NCI-H2081 treated with DMSO at 0.1 percent for 48 hours (cell line): ENCODE measurements at places on chromosomes 1 and 21.

GRCh38 chr1:167898578-167899222 lies 15.2 kb downstream of the ADCY10 start:
- no peak for DNase-seq

GRCh38 chr1:106756752-106757151 lies 299.7 kb upstream of the PRMT6 start:
- no peak for DNase-seq

DNA sequence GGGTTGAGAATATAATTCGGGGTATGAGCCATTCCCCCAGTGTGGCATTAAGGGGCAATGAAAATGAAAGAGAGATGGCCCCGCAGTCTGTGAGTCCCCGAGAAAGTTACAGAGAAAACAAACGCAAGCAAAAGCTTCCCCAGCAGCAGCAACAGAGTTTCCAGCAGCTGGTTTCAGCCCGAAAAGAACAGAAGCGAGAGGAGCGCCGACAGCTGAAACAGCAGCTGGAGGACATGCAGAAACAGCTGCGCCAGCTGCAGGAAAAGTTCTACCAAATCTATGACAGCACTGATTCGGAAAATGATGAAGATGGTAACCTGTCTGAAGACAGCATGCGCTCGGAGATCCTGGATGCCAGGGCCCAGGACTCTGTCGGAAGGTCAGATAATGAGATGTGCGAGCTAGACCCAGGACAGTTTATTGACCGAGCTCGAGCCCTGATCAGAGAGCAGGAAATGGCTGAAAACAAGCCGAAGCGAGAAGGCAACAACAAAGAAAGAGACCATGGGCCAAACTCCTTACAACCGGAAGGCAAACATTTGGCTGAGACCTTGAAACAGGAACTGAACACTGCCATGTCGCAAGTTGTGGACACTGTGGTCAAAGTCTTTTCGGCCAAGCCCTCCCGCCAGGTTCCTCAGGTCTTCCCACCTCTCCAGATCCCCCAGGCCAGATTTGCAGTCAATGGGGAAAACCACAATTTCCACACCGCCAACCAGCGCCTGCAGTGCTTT lies 9.4 kb downstream of the PROX1 start:
- no peak for DNase-seq

DNA sequence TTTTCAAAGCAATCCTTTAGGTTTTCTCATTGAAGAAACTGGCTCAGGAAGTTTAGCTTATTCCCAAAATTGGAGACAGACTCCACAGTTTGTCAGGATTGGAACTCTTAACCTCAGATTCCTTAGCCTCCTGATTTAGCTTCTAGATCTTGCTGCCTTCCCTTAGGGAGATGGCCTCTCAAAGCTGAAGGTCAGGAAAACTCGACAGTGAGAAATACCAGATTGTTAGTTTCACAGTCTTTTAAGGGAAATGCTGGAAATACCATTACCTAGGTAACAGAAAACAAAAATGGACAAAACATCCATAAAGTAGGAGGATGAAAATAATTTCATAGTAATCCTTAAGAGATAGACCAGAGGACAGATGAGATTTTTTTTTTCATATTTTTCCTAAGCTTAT lies 7.8 kb downstream of the RASAL2 start:
- DNase-seq, result no peak

GRCh38 chr21:37367703-37368540 lies 1.3 kb downstream of the DYRK1A start:
- no peak for DNase-seq

GRCh38 chr1:153615406-153615805 lies 719 bp downstream of the S100A14 start:
- no peak for DNase-seq

DNA sequence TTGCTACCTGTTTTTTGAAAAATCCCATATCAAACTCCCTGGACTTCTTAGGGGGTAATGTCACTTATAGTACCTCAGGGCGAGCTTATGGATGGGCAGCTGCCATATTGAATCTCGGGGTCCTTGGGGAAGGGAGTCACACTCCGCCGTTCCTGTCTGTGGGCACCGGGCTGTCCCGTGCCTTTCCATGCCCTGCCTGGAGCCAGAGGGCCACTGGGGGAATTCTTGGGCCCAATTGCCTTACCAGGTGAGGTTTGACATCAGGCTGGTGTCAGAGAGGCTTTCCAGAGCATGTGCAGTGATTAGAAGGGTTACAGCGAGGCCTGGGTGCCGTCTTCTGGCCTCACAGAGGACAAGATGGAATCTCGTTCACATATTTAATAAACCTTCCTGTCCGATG lies 28.8 kb downstream of the QSOX1 start:
- no peak for DNase-seq

DNA sequence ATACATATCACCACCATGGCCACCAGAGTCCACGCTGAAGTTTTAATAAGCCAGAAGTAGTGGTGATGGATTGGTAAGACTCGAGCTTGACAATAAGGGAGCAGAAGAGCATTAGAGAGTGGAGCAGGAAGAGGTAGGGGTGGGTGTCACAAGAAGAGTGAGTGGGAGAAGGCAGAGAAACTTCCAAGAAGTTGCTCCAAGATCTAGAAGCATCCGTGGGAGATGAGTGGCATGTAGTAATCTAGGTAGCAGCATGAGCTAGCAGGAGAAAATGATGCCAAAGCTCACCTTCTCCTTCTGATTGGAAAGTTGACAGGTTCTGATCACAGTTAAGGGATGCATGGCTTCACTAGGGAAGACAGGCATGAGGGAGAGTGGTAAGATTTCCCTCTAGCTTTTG lies 49.2 kb downstream of the PLXNA2 start:
- no peak for DNase-seq

DNA sequence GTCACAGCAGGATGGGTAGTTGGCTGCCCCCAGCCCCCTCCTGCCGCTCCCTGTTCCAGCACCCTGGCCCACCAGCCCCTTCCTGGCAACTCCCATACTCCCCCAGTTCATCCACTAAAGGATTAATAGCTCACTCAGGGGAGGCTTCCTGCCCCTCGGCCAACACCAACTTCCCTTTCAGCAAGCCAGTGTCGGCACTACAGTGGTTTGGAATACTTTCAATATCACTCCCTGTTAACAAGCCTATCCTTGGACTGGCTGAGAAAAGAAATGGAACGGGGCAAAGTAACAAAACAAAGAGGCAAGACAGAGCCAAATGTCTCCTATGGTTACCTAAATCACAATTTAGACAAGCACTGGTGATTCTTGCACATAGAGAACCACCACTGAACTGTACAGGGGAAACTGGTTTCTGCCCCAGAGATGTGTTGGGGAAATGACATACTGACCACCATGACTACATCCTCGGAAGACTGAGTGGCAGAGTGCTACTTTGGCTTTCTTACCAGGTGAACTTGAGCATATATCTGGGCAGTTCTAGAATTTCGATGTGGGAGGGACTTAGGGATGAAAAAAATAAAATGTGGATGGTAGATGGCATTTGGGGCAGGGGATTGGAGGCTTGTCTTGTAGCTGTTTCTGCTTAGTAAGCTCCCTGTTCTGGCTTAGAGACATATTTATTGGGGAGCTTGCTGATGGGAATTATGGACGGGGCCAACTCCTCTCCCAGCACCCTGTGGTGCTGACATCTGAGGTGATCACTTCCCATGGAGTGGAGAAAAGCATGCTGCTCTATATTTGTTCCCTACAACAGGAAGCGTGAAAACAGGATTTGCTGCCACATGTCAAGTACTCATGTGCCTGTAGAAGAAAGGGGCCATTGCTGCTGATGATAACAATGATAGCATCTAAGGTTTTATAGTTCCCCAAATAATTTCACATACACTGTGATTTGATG lies 7.1 kb upstream of the CAPN2 start:
- no peak for DNase-seq

DNA sequence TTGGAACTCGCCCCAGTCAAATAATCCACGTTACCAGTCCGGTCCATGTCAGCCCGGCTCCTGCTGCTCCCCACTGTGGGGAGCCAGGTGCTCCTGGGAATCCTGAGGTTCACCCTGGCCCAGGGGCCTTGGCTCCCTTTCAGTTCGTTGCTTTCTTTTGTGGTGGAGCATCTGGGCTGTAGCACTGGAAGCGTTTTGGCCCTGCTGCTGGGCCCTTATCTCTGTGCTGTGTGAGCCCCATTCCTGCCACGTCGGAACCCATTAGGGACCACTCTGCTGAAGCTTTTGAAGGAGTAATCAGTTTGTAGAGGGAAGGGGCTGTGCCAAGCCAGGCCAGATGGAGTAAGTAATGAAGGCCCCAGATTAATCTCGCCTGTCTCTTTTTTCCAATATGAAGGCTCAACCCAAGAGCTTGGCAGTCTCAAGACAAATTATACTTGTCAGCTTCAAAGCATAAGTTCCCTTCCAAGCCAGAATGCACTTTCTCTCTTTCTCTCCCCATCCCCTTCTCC lies 82.3 kb downstream of the PGM1 start:
- DNase-seq, result no peak

DNA sequence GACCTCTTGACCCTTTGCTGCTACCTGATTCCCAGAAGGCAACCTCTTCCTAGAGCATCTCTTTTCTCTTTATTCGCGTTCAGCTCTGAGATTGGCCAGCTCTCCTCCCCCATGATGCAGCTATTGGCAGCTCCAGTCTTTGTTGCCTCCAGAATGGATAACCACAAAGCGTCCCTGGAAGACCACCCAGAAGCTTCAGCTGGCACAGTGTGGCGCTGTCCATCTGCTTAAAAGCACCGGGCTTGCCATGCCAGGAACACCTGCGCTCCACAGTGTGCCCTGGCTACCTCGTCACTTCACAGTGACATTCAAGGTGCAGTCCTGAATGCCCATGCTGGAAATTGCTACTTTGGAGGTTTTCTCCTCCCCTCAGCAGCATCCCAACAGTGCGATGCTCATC lies 353.9 kb downstream of the LMO4 start:
- no peak for DNase-seq

DNA sequence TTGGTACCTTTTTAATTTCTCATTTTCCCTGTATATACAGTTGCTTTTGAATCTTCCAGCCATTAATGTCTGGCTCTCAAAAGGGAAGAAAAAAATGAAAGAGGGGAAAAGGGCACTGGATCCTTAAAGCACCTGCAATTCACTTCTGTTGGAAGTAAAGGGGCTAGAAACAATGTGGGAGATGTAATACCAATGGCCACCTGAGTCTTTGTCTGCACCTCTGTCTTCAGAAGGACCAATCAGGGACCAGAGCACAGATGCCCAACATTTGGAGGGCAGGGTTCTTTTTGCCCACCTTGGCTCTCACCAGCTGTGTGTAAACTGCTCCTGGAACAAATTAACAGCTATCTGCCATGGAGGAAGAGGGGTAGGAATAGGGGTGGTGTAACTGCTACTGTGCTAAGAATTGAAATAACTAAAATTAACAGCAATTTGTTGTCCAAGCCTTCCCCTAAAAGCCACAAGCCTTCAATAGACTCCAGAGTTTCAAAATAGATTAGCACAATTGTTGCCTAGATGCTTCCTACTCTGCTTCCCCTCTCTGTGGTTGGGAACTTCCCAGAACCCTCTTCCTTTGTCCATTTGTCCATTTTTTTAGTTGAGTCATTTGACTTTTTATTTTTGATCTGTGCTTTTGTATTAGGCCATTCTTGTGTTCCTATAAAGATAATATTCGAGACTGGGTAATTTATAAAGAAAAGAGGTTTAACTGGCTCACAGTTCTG lies 11.5 kb upstream of the LRRC8B start:
- no peak for DNase-seq

GRCh38 chr1:5994713-5995621 lies 2.7 kb upstream of the NPHP4 start:
- no peak for DNase-seq

DNA sequence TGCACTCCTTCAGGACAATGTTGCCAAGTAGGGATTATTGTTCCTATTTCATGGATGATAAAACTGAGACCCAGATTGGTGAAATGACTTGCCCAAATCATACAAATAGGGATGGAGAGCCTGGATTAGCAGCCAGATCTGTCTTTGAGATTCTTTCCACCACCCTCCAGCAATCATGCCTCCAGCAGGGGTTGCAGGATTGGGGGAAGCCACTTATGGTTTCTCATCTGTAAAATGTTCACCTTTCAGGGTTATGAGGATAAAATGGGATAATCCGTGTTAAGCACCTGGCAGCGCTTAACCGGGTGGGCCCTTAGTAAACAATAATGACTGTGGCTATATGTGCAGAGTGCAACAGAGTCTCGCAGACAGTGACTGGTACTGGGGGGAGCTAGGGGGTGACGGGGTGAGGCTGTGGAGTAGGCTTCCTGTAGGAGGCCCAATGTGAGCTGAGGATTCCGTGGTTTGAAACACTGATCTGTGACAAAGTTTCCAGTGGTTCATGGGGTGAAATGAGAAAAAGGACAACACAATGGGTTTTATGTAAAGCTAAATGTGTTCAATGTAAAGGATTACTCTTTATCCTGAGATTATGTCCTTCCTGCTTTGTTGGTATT lies 33.7 kb upstream of the FOXO6 start:
- DNase-seq, result no peak

- no peak for DNase-seq
Observed at GRCh38 chr1:64956010-64956640, 10.2 kb downstream of the JAK1 start.
